Stimulated activated CD8-positive, alpha-beta memory T cell treated with anti-CD3 and anti-CD28 coated beads, Interleukin-7, amount 100 ng/mL, for 4 hours (primary cell): ENCODE measurements at places on chromosomes 2 and 18.

DNA sequence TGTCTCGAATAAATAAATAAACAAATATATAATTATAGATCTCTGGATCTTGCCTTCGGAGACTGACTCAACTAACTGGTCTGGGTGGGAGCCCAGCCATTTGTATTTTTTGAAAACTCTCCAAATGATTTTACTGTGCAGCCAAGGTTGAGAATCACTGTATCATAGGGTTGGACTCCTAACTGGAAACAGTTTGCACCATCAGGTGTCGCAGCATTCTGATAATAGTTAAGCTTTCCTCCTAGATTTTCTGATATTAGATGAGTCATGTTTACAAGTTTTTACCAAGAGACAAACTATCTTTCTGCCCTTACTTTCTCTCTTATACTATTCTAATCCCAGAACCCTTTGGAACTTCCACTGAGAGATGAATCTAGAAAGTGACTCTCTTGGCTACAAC, 16.8 kb downstream of the IL37 start:
- DNase-seq, result no peak

- DNase-seq, result no peak
Observed at GRCh38 chr2:241190291-241190981, 2.0 kb downstream of the ANO7 start.

DNA sequence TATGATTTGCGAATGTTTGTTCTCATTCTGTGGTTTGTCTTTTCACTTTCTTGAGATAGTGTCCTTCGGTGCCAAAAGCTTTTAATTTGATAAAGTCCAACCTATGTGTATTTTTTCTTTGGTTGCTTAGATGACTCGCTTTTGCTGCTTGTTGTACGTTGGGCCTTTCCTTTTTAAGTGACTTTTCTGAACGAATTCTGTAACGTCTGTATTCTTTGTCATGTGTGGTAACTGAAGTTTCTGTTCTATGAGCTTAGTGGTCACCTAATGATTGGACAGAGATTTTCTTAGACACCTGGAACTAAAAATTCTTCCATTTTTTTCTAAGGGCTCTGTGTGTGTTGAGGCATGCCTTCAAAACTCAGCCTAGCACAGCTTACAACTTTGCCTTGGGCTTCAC, 19.6 kb upstream of the PROKR1 start:
- DNase-seq, result no peak

- no peak for DNase-seq
Observed at GRCh38 chr2:160931531-160931930, 228.7 kb upstream of the TANK start.
